ENCODE measurements at places on chromosomes 5 and 9.

GRCh38 chr5:137252512-137252911, 246.6 kb downstream of the SPOCK1 start:
- no peak overlapping the region for H3K4me3 ChIP-seq
- no peak for DNase-seq
- no peaks in the 10 kb centered on the region for H3K27me3 ChIP-seq
- H3K4me1 ChIP-seq, result no peaks in the 10 kb centered on the region
- H3K36me3 ChIP-seq, result no peaks in the 10 kb centered on the region
- no peak overlapping the region for H3K27ac ChIP-seq

DNA sequence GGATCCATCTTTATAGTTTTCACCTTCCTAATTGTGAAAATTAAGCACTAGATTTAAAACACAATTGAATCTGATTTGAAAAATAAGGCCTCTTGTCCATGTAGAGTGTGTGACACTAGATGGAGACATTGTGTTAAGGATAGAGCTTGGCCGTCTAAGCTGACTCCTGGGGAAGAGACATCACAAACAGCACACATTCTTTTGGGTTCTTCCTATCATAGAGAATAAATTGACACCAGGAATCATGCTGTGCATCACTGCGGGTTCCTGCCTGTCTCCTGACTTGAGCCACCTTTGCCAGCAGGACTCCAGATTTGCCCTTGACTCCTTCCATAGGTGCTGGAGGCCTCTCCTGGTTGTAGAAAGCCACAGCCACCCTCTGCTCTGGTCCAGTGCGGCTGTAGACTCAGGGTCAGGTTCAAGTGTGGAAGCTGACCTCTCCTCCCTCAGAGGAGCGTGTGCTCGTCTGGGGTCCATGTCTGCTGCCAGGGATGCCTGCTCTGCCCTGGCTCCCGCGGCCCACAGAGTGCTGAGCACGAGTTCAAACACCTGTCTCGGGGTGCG, 11.2 kb downstream of the ROPN1L start:
- no peaks in the 10 kb centered on the region for H3K36me3 ChIP-seq
- no peak overlapping the region for H3K27ac ChIP-seq

DNA sequence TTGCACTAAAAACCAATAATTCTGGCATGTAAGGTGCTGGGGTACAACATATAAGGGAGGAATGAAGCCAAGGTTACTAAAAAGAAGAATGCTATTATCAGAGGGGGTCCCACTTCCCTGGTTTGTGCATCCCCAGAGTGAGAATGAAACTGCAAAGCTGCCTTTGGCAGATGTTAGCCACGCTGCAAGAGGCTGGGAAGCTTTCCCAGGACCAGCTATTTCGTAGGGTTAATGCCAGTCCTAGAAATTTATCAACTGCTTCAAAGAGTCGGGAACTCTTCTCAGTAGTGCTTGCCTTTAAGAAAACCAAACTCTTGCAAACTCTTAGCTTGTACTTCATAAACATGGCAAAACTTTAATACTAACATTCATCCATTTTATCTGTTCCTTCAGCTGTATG, 87.5 kb upstream of the NR5A1 start:
- no peaks in the 10 kb centered on the region for H3K27me3 ChIP-seq
- H3K4me3 ChIP-seq, result peak overlapping the region; percentile 60
- peaks cover 3% of the 10 kb centered on the region for H3K36me3 ChIP-seq
- no peak for DNase-seq
- H3K4me1 ChIP-seq, result peaks cover 83% of the 10 kb centered on the region
- peak overlapping the region; percentile 95 for H3K27ac ChIP-seq

- H3K36me3 ChIP-seq, result no peaks in the 10 kb centered on the region
- H3K4me3 ChIP-seq, result no peak overlapping the region
- peaks cover 81% of the 10 kb centered on the region for H3K4me1 ChIP-seq
- H3K27me3 ChIP-seq, result no peaks in the 10 kb centered on the region
- DNase-seq, result no peak
- peak overlapping the region; percentile 30 for H3K27ac ChIP-seq
Observed at GRCh38 chr5:169083394-169084018, 217.4 kb downstream of the SLIT3 start.

- peaks cover 48% of the 10 kb centered on the region for H3K4me1 ChIP-seq
- H3K27ac ChIP-seq, result no peak overlapping the region
- H3K36me3 ChIP-seq, result 0 out of 2 replicates have a peak, but pooled peaks cover 5% of the 10 kb centered on the region
- H3K4me3 ChIP-seq, result no peak overlapping the region
- H3K27me3 ChIP-seq, result no peaks in the 10 kb centered on the region
Observed at GRCh38 chr9:124723352-124723751, 47.8 kb downstream of the NR6A1 start.

DNA sequence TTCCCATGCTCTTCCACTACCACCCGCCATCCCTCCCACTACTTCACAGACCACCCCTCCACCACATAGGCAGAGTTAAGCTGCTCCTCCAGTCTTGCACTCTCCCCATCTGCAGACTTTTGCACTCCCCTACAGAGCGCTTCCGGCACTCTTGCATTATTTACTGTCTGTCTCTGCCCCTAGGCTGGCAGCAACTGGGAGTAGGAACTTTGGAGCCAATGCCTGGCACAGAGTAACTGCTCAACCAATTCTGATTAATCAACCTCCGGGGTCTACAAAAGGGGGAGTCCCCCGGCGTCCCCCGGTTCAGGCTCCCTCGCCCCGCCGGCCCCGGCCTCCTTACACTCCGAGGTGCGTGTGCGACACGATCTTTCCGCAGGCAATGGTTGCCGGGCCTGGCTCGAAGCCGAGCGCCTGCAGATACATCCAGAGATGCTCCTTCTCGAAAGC, 498 bp downstream of the HAUS6 start:
- peaks cover 14% of the 10 kb centered on the region for H3K4me1 ChIP-seq
- DNase-seq, result no peak
- peak overlapping the region; percentile 95 for H3K27ac ChIP-seq
- no peaks in the 10 kb centered on the region for H3K27me3 ChIP-seq

GRCh38 chr9:93147632-93148031, 13.6 kb upstream of the NINJ1 start:
- no peaks in the 10 kb centered on the region for H3K27me3 ChIP-seq
- peaks cover 6% of the 10 kb centered on the region for H3K4me1 ChIP-seq
- no peaks in the 10 kb centered on the region for H3K36me3 ChIP-seq
- DNase-seq, result no peak
- no peak overlapping the region for H3K4me3 ChIP-seq

All from WTC11 (cell line).